ENCODE measurements at places on chromosomes 11 and 22. TPM values are rescaled to one million over a fixed set of nuclear protein-coding genes. Genes with fewer than 3 reads are reported as not detected.
A peak's percentile ranks its signal among the peaks of the same experiment; 100 is the strongest.

- peak; percentile 62 for DNase-seq
Observed at GRCh38 chr22:39090426-39091064, 6.5 kb upstream of the APOBEC3H start.

- DNase-seq = no peak
Observed at GRCh38 chr11:94715225-94715624, 52.9 kb upstream of the AMOTL1 start.

DNA sequence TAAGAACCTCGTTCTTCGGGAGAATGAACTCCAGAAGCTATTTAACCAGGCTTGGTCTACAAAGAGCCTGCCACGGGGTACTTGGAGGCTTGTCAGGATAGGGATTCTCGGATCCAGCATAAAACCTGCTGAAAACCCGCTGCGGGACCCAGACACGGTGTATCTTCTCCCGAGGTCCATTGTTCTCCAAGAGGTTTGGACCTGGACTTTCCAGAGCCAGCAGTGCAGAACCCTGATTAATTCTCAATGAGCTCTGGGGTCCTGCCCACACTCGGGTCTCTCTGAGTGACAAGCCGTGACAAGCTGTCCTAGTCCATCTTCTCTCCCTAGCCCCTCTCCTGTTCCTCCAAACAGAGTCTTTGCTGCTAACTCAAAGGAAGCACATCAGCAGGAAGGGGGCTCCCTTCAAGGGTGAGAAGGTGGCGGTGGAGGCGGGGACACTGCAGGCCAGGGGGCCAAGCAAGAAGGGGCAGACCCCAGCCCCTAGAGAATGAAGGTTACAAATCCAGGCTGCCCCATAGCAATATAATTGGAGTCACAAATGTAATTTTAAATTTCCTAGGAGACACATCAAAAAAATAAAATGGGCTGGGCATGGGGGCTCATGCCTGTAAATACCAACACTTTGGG, 12.2 kb downstream of the SHANK2 start:
- no peak for DNase-seq

- DNase-seq = no peak
Observed at GRCh38 chr11:45386972-45387371, 100.8 kb upstream of the SYT13 start.

DNA sequence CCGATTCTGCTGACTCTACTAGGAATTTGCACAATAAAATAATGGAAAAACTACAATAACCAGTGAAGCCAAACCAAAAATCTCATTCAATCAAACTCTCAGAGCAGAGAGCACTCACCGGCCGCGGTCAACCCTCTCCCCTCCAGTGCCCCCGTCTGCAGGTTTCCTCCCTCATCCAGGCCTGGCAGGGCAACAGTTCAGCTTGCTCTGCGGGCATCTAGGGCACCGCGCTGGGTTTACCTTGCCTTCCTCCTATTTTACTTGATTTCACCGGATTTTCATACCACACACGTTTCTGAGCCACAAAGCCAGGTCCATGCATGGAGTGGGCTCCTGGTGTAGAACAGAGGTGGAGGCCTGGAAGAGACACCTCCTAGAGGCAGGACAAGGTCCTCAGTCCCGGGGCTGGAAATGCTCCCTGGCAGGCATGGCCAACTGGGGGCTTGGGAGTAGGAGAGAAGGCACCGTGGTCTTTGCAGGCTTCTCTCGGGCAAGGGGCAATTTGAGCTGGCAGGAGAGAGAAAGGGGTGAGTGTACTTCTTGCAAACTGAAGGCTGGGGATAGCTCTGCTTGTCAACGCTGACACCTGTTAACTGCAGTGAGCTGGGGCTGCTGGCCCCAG, 938.4 kb downstream of the BRD1 start:
- no peak for DNase-seq

- no peak for DNase-seq
Observed at GRCh38 chr22:38964989-38965388, 7.6 kb downstream of the APOBEC3A start.

Gene DGCR6
- 1.2 TPM for total RNA-seq

Gene MUC2
- not detected for total RNA-seq

Gene GRIA4
- 0.05 TPM for total RNA-seq

All from A172 (cell line).